ENCODE measurements at places on chromosomes 7 and 10.
A peak's percentile ranks its signal among the peaks of the same experiment; 100 is the strongest.

DNA sequence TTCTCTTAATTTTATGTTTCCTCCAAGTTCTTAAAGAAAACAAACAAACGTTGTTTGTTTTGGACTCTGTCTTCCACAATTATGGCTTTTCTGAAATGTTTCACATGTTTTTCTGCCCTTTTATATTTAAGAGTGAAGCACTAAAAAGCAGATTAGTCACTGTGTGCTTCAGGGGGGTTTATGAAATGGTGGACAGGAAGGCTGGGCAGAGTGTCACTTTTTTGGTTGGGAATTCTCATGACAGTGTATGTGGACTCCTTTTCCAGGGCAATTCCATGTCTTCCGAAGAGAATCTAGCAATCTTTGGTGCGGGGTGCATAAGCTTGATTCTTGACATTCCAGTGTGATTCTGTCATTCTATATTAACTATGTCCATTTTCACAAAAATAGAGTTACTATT is 669.4 kb downstream of the PARD3 start:
- DNase-seq: no peak

- DNase-seq: no peak
These were observed 281.3 kb downstream of the GPR158 start for GRCh38 chr10:25455980-25456567.

DNA sequence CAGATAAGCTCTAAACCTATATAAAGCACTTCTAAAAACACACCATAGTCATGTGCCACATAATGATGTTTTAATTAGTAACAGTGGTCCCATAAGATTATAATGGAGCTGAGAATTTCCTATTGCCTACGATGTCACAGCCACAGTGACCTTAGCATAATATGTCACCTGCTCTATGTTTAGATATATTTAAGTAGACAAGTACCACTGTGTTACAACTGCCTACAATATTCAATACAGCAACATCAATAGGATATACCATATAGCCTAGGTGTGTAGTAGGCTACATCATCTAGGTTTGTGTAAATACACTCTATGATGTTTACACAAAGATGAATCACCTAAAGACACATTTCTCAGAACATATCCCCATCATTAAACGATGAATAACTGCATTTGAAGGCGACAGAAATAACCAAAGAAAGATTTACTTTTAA is 24.5 kb downstream of the GPR22 start:
- no peak for DNase-seq

DNA sequence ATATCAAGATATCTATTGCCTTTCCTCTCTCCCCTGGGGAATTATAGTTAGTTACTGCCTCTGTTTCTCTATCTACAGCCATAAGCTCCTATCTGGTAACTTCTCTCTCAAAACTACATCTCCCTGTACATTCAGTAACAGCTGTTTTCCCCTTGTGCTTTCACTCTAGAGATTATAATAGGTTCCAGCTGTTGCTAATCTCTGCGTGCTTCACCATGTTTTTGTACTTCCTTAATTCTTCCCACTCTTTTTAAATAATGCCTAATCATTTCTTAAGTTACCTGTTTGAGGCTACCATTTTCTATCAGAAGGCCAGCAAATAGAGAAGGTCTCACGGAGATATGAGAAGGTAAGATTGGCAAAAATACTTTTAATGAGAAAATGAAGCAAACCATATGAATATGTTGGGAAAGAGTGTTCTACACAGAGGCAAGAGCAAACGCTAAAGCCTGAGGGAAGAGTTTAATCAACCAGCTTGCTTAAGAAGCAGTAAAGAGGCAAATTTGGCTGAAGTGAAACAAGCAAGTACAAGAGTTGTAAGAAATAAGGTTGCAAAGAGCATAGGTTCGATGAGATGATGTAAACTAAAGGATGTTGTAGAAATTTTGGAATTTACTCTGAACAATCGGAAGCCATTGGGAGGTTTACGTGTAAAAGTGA is 101.9 kb upstream of the HGF start:
- DNase-seq: no peak

DNA sequence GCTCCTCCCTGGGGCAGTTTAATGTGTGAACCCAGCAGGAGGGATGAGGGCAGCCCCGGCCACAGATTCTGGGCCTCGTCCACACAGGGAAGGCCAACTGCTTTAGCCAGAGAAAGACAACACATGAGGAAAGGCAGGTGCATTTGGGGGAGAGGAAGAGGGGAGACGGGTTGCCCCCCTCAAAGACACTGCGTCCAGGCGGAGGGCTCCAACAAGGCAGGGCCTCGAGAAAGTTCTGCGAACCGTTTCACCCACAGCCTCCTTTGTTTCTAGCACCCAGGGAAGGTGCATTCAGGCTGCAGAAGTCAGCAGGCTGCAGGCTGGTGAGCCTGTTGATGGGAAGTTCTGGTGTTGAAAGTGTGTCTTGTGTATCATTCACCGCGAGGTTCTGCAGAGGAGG is 10.1 kb downstream of the FOXL3 start:
- no peak for DNase-seq

- no peak for DNase-seq
These were observed 986.9 kb downstream of the TYW1 start for GRCh38 chr7:67983486-67983885.

DNA sequence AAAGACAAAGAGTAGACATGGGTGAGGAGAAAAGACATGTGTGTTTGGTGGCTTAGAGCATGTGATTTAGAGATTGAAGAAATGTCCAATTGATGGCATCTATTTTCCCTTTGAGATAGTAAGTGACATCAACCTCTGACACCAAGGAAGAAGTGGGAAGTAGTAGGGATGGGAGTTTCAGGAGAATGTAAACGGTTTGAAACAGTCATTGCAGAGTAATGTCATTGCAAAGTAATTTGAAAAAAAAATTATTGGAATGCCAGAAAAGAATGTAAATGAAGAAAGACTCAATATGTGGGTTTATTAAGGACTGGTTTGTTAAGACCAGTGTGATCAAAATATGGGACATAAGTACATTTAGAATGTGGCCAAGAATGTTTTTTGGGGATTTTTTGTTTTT is 26.6 kb downstream of the GNG11 start:
- DNase-seq: no peak

- no peak for DNase-seq
These were observed 62.1 kb downstream of the CHN2 start for GRCh38 chr7:29256693-29257002.

- DNase-seq: peak; percentile 56
These were observed 17.9 kb upstream of the BAIAP2L1 start for GRCh38 chr7:98418636-98419315.

- no peak for DNase-seq
These were observed 50.9 kb downstream of the PDZD8 start for GRCh38 chr10:117324367-117324766.

DNA sequence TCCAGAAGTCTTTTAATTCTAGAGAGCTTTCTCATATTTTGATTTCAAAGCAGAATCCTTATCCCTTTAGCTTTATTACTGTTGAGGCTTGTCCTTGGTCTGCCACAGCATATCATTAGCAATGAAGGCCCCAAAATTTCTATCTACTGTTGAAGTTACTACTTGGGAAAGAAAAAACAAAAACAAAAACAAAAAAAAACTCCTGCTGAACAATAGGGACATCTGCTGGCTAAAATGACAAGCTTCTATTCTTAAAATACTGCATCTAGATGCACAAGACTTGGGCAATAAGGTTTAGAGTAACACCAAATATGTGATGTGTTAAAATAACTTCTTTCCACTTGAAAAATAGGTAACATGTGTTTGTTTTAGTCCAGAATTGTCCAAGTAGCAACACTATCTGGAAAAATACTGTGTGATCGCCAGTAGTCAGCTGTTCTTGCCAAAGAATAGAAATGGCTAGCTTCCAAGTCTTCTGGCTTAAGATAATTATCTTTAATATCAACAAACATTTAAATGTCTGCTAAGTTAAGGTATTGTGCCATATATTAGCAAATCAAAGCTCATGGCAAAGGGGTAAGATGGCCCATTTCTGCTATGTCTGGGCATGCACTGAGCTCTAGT is 3.8 kb upstream of the DMTF1 start:
- DNase-seq: peak; percentile 27

- DNase-seq: no peak
These were observed 123.7 kb upstream of the EEPD1 start for GRCh38 chr7:36029311-36029710.

DNA sequence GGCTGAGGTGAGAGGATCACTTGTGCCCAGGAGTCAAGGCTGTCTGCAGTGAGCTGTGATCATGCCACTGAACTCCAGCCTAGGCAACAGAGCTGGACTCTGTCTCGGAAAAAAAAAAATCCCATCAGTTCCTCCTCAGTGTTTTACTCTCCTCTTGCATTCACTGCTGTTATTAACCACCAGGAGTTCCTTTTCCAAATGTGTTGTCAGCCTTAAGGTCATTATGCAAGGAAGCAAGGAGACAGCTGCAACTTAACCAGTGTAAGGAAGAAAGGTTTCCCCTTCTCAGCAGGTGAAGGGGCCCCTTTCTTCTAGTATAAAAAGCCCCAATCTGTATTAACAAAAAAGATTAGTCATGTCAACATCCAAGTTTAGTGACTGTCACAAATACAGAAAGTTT is 86.6 kb upstream of the LEP start:
- no peak for DNase-seq

All from activated CD4-positive, alpha-beta T cell treated with anti-CD3 and anti-CD28 coated beads, Interleukin-10, Interleukin-2, amounts not matched to agents 100 ng/mL and 50 ng/mL, durations not matched to agents 16 hours and 8 hours (primary cell).